Fibroblast of lung (primary cell): ENCODE measurements at places on chromosomes 5 and 9.

DNA sequence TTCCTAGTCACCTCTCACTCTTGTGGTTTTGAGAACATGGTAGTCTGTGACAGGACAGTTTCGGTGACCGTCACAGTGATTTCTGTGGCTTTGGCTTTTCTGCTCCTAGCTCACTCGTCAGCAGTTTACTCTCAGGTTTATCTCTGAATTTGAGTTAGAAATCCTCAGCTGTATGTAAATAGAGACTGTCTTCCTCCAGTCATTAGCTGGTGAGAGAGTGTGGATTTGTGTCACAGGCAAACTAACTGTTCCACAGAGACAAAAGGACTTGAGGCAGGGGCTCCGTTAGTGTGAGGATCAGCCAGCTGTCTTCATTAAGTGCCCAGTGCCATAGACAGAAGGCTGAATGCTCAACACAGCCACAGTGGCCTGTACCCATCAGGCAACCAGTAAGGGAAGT is 131.4 kb downstream of the CD180 start:
- no peak for DNase-seq

DNA sequence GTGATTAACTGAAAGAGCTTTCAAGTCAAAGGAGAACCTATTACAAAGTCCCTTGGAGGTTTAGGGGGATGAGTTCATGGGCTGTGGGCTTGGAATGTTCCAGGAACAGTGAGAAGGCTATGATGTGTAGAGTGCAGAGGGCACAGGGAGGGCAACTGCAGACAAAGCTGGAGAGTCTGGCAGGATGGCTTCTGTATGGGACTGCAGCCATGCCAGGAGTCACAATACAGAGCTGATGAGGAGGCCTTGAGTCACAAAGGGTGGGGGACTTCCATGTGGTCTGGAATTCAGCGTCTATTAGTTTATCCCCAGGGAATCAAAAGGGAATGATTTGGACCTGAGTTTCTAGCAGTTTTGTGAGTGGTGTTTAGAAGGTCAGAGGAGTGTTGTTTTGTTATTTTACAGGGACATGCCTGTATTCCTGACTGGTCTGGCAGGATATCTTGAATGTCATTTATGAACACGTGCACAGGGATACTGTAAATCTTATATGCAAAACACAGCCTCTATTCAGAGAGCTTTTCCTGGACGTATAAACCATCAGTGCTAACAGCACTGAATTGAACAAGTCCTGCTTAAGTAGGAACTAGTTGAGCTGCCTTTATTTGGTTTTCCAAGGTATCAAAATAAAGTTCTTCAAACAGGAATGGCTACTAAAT is 14.3 kb upstream of the TEK start:
- DNase-seq = peak; percentile 78

DNA sequence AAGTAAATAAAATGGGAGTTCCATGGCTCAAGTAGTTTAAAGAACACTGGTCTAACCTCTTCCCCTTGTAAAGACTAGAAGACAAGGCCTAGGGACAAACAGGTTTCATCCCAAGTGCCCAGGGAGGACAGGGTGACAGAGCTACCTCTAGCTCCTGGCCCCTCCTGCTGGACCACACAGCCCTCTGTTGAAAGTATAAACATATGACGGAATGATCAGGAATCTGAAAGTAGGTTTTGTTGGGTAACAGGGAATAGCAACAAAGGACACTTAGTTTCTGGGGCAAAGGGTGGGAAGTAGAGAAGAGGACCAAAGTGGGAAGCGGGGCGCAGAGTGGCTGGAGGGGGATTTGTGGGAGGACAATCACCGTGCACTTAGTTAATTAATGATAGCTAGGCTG is 67.0 kb upstream of the DAB2IP start:
- DNase-seq = no peak

DNA sequence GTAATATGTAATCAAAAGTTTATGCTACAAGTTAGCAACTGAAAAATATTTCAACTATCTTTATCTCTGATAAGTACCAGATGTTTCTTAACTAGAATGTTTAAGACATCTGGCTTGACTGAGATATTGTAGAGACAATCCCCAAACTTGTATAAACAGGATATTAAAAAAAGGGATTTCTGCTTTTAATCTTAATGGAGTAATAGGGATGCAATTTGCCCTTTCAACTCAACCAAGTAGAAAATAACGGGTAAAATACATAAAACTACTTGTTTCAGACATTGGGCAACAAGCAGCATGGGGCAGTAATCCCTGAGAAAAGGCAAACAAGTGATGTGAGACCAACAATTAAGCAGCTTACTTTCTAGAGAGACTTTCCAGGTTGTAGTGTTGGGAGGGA is 9.4 kb upstream of the ADAMTS12 start:
- DNase-seq = no peak

- DNase-seq = no peak
These were observed 199.7 kb downstream of the ARHGEF28 start for GRCh38 chr5:73825736-73826135.

DNA sequence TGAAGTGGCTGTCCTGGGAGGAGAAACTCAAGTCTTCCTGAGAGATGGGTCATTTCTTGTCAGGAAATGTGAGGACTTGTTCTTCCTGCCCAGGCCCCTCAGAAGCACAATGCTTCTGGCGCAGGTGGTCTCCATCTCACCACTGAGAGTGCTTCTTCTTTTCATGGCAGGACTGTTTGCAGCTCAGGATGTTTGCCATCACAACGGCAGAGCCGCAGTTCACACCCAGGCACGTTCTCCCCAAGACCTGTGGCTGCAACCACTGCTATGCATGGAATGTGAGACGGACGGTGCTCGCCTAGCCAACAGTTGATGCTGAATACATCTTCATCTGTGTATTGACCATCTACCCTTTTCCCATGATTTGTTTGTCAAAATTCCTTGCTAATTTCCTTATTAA is 216.3 kb downstream of the GADD45G start:
- no peak for DNase-seq

GRCh38 chr5:141753143-141753970 is 71.3 kb upstream of the ARAP3 start:
- no peak for DNase-seq

DNA sequence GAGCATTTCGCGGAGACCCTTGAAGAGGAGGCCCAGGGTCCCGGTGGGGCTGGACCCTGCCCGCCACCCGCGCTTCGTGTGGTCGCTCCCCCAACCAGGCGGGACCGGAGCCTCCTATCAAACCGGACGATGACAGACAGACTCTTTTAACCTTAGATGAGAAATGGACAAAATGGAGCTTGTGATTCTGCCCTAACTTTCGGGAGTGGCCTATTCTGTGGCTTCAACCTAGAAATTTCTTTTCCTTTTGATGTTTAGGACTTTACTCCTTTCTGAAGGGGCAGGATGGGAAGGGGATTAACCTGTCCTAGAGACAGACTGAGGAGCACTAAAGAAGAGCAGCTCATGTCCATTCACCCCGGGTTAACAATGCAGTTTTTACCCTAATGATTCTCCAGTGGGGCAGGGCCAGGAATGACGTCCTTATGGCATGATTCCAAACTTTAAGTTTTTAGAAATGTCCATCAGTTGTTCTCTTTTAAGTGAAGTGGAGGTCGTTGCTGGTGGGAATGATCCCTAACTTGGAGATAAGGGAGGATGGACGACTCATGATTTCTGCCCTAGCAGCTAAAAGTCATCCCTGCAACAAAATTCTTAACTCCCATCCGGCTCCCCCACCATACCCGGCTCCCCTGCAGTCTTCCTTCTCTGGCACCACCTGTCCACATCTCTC is 1.0 kb downstream of the NIPSNAP3A start:
- peak; percentile 42 for DNase-seq

DNA sequence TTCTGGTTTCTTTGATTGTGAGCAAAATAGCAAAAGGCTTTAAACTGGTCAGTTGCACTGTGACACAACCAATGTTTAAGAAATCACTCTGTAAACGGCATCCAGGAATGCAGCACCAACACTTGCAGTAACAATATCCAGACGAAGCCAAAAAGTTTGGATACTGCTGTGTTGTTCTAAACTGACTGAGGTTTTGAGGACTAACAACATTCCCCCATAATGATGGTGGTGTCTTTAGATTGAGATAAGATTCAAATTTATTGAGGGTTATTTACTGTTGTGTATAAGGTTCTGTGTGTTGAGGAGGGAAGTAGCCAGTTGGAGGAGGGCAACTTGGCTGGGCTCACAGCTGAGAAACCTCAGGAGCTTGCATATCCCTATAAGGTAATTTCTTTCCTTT is 353.6 kb downstream of the BNC2 start:
- DNase-seq = peak; percentile 84
